ENCODE measurements at places on chromosomes 13 and 19.

DNA sequence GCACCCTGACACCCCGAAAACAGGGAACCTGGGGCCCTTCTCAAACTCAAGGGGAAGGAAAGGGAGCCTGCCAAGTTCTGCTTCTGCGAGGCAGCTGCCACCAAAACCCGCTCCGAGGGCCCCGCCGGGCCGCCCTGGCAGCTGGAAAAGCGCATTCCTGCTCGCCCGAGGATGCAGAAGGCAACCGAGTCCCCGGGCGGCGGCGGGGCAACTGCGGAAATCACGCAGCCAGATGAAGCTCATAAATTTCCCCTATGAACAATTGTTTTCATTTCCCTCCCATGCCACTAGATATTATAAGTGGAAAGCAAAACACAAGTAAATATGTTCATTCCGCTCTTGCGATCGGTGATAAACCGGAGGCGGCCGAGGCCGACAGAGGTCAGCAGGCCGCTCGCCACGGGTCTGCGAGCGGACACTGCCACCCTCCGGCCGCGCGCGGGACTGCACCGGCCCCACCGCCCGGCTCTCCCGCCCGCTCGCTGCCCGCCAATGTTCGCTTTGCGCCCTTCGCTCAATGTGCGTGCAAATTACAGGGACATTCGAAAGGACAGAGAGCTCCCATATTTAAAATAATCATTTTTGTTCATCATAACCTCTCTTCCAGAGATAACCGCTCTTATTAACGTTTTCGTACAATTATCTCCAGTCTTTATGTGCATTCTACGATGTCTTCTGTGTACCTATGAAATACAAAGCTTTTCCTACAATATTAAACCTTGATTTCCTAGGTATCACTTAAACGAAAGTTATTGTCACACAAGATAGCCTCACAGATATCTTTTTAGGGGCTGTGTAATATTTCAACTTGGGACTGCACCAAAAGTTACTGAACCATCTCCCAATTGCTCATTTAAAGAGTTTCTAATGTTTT, 120.8 kb upstream of the ZNF507 start:
- peak; percentile 43 for DNase-seq

GRCh38 chr13:35741657-35742056, 265.2 kb upstream of the MAB21L1 start:
- DNase-seq = no peak

DNA sequence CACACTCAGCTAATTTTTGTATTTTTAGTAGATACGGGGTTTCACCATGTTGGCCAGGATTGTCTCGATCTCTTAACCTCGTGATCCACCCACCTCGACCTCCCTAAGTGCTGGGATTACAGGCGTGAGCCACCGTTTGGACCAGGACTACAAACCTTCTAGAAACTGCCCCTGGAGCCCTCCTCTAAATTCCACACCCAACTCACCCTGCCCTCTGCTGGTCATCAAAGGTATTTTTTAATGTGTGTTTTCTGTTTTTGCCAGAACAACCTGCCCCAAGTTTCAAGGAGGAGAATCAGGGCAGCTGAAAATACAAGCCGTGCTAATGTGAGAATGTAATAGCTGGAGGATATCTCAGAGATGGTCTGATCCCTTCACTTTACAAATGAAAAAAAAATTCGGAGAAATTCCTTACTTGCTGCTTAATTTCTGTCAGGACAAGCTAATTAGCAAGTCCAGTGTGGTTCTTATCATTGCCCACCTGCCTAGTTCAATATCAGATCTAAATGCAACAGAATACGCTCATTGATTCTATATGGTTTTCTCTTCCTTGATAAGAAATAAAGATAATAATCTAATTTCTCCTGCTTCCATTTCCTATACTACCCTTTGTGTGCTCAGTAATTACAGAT, 4.1 kb downstream of the ATP8A2 start:
- DNase-seq = peak; percentile 17

GRCh38 chr13:51557875-51558612, 26.2 kb upstream of the WDFY2 start:
- DNase-seq = no peak

Measured in muscle of back (tissue), 13 donors.